ENCODE measurements at places on chromosomes 11 and 22.

GRCh38 chr11:13999704-14000103, 37.2 kb downstream of the SPON1 start:
- no peak for DNase-seq

- no peak for DNase-seq
Measured at GRCh38 chr11:31687861-31688260, 123.3 kb downstream of the PAX6 start.

GRCh38 chr11:22346282-22346681, 8.1 kb downstream of the SLC17A6 start:
- no peak for DNase-seq

GRCh38 chr22:40685406-40685805, 6.1 kb downstream of the MCHR1 start:
- DNase-seq, result no peak

DNA sequence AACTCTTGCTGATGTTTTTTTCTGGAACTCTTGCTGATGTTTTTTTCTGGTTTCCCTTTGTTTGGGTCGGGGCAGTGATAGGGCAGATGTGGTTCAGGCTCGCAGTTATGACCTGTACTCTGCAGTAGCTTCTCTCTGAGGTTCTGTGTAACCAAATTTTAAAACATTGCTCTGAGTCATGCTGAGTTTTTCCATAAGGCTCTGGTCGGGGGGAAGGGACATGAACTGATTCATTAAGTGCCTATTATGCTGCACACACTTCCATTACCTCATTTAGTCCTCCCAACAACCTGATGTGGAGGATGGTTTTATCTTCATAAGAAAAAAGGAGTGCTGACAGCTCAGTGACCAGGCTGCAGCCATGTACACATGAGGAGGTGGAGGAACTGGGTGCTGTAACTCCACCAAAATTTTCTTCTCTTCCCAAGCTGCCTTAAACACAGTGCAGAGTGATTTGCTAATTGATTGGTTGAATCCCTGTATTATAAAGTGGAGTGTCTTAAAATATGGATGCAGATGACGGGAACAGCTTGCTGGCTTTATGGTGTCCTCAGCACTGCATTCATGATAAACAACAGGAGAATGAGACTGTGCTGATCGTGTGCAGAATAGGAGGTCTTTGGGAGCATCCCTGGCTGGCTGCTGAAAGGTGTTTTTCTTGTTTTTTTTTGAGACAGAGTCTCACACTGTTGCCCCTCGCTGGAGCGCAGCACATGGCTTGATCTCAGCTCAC, 19.1 kb downstream of the TNRC6B start:
- DNase-seq, result no peak

GRCh38 chr11:88521799-88522201, 184.3 kb upstream of the CTSC start:
- DNase-seq, result no peak

DNA sequence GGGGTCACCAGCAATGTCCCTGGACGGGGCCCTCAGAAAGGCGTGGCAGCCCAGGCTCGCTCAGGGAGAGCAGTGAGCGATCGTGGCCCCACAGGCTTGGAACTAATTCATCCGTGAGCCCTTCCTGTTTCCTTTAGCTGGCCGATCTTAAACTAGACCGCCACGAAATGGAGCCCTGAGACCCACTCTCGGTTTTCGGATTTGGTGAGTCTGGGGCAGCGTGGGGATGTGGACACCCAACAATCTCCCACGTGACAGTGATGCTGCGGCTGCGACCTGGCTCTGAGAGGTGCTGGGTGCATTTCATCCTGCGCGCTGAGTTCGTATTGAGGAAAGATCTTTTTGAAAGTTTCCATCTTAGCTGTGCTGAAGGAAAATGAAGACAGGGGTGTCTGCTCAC, 501.3 kb upstream of the B3GAT1 start:
- DNase-seq, result no peak

GRCh38 chr11:27720277-27720830, 20.1 kb upstream of the BDNF start:
- no peak for DNase-seq

DNA sequence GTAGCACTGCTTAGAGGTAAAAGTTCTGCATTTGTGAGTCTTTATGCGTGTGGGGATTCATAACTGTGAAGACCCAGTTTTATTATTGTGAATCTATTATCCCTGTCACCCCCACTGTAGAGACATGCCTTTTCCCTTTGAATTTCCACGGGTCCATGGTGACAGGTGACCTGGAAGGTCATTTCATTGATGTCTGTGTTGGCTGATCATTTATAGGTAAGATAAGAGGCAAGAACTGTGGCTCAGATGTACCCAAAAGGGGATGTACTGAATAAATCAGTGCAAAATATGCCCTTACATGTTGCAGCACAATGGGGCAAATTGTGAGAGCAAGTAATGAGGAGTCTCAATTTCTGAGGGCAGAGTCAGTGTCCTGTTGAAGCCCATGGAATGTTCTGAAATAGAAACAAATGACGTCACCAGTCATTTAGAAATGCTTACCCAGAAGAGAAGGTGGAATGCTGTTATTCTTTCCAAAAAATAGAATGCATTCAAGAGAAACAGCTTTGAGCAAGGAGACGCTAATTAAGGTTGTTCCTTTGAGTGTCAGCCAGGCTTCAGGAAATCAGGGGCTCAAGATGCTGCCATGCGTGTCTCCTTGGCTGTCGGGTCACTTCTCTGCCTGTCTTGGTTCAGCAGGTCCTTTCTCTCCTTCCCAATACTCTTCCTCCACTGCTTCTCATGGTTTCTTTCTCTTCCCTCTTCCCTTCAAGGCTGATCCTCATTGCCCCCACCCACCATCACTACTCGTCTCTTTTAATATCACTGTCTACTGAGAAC, 118.7 kb upstream of the E2F8 start:
- DNase-seq, result no peak

DNA sequence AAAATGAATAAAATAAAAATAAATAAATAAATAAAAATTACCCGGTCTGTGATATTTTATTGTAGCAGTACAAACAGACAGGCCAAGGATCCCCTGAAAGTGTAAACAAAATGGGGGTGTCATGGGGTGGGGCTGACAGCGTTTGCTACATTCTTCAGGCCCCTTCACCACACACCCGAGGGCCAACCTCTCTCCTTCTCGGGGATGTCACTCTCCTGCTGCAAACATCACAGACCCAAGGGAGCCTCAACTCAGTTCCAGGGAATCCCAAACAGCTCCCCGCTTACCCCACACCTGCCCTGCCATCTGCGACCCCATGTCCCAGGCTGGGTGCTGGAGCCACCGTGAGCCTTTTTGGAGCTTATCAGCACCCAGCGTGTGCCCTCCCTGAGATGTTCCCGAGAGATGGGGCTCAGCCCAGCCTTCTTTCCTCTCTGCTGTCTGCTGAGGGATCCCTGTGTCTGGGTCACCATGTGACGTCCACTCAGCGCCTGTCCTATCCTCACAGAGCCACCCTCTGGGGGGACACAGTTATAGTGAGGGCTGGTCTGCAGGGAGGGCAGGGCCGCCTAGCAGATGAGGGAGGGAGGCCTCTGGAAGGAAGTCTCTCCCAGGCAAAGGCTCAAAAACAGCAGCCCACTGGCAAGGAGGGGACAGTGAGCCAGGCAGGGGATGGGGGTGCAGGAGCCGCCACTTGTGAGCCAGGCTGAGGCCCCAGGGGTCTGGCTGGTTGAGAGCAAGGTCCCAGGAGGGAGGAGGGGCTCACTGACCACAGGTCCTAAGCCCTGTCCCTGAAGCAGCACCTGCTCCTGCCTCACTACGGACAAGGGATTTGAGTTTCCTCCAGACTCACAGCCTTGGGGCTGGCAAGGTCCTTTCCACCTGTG, 1041.6 kb downstream of the BRD1 start:
- no peak for DNase-seq

DNA sequence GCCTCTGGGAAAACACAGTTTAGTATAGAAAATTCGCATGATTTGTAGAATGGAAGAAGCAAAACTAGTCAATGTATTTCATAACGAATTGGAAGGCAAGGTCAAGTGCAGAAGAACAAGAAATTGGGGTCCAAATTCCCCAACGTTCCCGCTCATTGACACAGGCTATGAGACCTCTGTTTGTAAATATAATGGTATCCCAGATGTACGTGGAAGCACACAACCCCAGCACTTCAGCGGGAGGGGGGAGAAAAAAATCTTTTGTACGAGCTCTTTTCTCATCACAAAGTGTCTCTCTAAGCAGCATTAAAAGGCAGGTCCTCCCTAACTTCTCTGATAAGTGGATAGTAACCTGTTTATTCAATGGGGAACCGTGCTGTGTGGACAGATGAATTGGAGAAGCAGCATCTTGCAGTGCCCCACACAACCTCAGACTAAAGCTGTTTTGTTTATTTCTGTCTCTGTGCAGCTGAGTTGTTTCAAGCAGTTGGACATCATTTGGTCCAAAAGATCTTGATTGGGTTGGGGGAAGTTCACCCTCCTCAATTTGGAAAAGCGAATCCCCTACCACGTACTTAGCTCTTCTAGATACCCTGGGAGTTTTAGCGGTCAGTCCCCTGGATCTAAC, 1.1 kb upstream of the GAB2 start:
- no peak for DNase-seq

Data from NCI-H187 (cell line).